Effector CD4-positive, alpha-beta T cell (primary cell): ENCODE measurements at places on chromosomes 4 and X.
A peak's percentile ranks its signal among the peaks of the same experiment; 100 is the strongest.

GRCh38 chrX:41275661-41276609 lies 58.0 kb upstream of the DDX3X start:
- DNase-seq: peak; percentile 27

DNA sequence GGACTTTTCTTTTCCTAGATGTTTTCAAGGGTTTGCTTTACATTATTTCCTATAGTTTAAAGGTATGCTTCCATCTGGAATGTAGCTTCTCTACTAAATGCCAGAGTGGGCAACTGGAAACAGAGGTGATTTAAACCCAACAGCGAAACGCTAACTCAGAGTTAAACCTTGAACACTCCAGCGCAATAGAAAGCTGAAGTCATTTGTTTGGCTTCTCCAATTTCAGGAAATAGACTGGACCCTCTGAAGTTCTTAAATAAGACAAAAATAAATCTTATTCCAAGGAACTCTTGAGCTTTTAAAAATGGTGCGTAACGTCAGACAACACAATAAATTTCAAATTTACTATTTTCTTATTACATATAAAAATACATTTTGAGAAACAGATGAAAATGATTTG lies 1560.0 kb upstream of the TENM3 start:
- DNase-seq: no peak

DNA sequence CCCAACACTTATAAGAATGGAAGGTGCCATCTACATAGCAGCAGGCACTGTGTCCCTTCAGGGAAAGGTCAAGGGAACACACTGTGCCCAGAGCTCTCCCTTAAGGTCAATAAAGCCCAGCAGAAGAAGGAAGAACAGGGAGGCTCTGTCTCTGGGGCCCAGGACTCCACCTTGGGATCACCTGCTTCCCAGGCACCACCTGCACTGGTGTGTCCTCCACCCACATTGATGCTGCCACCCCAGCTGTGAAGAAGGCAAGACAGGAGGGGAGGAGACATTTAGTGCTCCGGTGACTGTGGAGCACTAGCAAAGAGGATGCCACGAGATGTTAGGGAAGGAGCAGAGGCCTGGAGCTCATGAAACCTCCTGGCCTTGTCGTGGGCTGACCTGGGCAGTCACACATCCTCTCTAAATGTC lies 53.4 kb downstream of the FHDC1 start:
- DNase-seq: no peak

DNA sequence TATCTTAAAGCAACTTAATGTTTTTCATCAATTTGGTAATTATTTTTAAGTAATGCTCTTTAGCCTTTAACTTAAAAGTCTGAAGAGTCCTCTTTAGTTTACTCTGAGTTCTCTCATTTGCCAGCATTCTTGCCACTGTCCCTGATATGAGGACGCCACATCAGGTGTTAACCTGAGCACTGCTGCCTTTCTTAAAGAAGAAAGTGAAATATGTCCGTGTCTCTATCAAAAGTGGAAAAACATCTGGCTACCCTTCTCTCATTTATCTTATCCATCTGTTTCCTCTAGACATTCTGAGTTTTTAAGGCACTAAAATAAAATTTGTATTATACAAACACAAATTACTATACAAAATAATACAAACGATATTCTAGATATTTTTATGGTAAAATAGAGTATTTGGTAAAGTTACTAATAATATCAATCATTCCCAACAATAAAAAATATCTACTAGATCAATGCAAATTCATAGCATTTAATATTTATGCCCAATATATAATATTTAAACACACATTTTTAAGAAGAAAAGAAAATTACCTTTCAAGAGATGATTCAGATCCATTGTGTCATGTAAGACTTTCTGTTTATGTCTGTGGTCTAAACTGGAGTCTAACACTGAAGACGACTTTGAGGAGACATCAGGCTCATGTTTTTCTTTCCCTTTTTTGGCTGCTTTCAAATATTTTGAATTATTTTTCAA lies 14.0 kb downstream of the CFAP97 start:
- no peak for DNase-seq

DNA sequence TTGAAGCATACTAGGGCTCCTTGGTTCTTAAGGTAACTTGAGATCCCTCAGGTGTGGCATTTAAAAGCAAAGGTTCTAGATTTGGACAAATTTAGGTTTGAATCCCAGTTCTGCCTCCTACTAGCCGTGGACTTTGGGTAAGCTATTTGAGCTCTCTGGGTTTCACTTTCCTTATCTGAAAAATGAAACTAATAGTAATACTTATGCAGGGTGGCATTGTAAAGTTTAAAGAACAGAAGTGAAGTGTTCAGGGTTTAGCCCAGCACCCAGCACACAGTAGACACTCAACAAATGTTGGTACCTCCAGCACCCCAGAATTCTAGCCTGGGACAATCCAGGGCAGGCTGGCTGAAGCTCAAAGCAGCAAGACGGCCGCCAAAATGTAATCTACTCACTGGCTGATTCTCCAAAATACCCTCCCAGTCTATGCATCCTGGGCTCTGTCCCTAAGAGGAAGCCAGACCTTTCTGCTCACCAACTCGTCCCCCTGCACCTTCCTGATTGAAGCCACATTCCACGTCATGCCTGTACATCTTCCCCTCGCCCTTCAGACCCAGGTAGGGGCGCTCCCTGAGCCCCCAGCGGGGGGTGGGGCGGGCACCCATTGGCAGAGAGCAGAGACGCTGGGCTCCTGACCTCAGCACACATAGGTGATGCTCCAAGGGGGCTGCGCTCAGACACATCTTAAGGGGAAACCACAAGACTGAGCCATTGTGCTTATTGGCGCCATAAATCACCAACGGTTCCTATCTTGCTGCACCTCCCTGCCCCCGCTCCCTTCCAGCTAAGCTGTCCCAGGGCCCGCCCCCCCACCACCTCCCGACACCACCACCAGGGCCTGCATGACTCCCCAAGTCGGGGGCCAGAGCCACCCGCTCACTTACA lies 160.6 kb downstream of the BCOR start:
- DNase-seq: no peak

GRCh38 chr4:112859456-112860184 lies 189.8 kb upstream of the ANK2 start:
- no peak for DNase-seq

DNA sequence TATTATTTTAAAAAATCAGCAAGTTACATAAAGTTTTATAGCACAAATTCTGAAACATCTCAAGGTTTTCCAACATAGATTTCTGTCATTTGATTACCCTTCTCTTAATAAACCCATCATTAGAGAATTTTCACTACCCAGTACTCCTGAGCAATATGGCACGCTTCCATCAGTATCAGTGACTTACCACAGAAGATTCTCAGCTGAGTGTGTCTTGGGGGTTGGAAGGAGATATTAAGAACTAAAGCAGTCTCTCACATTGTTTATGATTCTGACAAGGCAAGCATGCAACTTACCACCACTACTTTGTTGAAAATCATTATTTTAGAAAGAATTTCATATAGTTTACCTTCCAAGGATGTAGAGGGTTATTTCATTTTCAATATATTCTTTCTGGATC lies 67.7 kb downstream of the INPP4B start:
- no peak for DNase-seq

- no peak for DNase-seq
These were observed 4.7 kb downstream of the KCND1 start for GRCh38 chrX:48966796-48967579.

DNA sequence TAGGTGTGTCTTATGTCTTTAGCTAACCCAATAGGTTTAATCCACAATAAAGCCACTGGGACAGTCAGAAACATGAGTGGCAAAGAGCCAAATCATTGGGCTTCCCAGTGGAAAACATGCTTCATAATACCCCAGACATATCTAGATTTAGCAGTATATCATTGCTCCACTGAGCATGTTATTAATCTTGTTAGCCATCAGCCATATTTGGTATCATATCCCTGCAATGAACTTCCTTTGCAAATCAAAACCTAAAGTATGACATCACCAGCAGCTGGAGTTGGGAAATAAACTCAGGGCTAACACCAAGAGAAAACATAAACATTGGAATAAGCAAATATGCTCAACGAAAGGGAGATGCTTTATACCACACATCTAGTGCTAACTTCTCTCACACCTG lies 280.8 kb upstream of the NOCT start:
- no peak for DNase-seq

DNA sequence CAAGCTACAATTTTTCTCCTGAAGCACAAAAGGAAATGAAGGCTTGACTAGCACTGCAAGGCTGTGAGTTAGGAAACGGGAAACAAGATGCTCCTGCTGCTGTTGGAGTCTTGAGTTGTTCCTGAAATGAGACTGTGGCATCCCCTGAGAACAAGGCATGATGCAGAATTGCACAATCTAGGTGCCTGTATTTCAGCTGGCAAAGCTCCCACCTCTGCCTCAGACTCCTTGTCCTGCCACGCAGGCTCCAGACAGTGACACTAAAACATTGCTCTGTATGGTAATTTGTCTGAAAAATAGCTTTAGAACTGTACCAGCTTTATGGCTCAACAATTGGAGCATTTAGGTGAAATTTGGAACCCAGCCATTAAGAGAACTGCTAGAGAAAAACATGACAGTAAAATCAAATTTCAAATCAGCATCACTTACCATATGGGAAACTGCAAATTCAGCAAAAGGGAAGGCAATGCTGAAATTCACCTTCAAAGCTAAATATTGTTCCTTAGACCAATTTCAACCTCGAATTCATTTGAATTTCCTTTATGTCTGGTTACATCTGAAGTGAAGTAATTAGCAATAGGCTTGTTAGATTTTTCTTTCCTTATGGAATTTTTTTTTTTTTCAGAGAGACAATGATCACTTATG lies 103.4 kb downstream of the MFAP3L start:
- DNase-seq: no peak

GRCh38 chr4:95363559-95363925 lies 185.2 kb downstream of the UNC5C start:
- DNase-seq: no peak

GRCh38 chr4:6469144-6469543 lies 3.3 kb downstream of the PPP2R2C start:
- DNase-seq: no peak

GRCh38 chr4:39729557-39729956 lies 31.6 kb downstream of the UBE2K start:
- DNase-seq: no peak

DNA sequence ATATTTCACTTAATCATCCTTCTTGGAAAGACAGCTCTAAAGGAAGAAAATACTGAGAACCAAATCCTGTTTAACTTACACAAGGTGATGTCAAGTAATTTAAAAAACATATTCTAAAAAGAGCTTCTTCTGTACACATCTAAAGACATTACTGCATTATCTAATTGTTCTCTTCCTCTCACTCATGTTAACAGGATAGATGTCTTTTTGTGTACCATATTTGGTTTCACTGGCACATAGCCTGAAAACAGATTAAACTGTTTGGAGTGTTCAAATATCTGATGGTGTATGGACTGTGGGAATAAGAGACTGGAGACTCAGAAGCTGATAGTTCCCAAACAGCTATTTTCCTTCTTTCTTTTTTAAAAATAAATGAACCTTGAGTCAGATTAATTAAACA lies 213.3 kb upstream of the MAB21L2 start:
- DNase-seq: no peak

DNA sequence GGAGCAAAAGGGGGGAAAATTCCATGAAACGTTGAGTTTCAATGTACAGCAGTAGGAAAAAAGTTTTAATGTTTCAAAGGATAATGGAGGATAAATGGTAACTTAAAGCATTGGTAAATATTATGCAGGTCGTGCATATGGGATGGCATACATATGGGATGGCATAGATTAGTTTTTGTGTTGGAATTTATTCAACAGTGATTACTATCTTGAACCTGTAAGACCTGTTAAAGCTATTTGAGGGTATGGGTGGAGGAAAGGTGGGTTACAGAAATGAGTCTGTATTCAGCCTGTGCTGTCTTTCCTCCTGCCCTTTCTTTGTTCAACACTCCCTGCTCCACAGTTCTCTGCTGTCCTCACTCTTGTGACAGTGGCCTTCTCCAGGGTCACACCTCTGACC lies 54.6 kb downstream of the ARHGAP10 start:
- DNase-seq: no peak

GRCh38 chr4:25624616-25625015 lies 31.0 kb upstream of the SLC34A2 start:
- no peak for DNase-seq

DNA sequence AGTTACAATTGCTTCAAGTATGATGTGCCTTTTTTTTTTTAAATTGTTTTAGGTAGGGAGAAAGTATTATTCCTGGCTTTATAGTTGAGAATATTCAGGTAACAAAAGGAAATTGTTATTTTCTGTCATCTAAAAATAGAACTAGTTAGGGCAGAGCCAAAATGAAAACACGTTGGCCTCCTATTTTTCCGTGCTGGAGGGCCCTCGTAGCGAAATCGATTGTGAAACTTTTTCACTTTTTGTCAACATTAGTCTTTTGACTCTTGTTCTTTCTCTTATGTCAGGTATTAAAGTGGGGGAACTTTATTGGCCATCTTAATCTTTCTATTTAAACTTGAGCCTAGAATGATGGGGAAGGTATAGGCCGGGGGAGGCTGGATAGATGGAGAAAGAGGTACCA lies 104.9 kb downstream of the ARHGAP10 start:
- DNase-seq: no peak

- no peak for DNase-seq
These were observed 39.3 kb upstream of the SPINK2 start for GRCh38 chr4:56860781-56861180.

- no peak for DNase-seq
These were observed 440.8 kb upstream of the RASGEF1B start for GRCh38 chr4:81912376-81913030.

GRCh38 chrX:138157850-138158249 lies 553.7 kb downstream of the FGF13 start:
- DNase-seq: no peak

DNA sequence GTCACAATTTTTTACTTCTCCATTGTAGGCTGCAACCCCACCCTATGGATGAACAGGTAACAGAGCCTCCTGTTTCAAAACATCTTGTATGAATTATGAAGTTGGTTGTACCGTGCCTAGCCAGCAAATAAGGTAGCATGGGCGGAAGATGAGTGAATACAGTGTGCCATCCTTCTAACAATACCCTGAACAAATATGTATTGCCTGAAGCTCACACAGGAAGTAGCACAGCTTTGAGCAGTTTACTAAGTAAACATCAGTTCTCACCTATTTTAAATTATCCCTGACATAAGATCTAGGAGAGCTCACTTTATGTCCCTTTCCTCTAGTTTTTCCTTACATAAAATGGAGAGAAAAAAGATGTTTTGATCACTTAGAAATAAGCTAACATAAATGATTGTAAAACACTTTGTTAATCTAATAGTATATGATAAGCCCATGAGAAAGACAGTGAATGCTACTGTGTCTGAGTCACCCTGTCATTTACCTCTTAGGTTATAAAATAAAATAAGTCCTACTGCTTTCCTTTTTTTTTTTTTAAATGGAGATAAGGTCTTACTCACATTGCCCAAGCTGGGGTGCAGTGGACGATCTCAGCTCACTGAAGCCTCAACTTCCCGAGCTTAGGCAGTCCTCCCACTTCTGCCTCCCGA lies 36.6 kb downstream of the GRSF1 start:
- DNase-seq: no peak

GRCh38 chr4:153131596-153131995 lies 72.6 kb upstream of the TRIM2 start:
- DNase-seq: no peak

DNA sequence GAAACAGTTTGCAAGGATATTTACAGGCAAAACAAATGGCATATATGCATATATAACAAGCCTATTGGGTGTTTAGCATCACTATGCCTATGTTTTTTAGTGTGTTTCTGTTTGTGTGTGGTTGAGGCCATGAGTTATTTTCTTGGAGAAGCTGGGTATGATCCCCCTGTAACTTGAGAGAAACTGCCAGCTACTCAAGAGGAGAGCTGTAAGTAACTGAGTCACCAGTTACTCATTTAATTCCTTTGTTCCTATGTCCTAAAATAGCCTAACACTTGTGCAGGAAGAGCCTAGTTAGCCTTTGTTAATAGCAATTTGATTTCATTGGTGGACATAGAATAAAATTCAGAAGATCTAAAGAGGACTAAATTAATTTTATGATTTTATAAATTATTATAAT lies 79.1 kb downstream of the PWWP3B start:
- DNase-seq: no peak
